ENCODE measurements at places on chromosomes 6 and 20.

- DNase-seq: no peak
Observed at GRCh38 chr6:54404791-54405190, 96.5 kb downstream of the TINAG start.

- DNase-seq: no peak
Observed at GRCh38 chr6:109456111-109456583, 575 bp upstream of the MICAL1 start.

GRCh38 chr6:26380256-26380655 lies 2.7 kb upstream of the BTN2A2 start:
- no peak for DNase-seq

GRCh38 chr6:3410385-3411360 lies 46.2 kb downstream of the SLC22A23 start:
- DNase-seq: peak; percentile 61

DNA sequence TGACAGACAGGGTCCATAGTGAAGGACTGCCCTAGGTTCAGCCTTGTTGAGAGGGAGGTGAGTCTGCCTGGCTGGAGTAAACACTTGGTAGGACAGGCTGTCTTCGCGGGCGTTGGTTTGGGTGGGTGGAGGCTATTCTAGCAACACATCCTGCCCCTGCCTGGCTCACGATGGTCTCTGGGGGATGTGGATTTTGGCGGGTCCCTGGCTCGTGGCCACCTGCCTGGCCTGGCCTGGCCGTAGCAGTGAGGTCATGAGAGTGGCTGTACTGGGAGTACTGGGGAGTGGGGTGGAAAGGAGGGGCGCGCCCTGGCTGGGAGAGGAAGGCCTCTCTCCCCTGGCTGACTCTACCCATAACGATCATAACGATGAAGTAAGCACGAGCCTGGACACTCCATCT lies 30.2 kb upstream of the MRPS18A start:
- peak; percentile 90 for DNase-seq

GRCh38 chr6:118980063-118980462 lies 45.1 kb upstream of the MCM9 start:
- peak; percentile 61 for DNase-seq

DNA sequence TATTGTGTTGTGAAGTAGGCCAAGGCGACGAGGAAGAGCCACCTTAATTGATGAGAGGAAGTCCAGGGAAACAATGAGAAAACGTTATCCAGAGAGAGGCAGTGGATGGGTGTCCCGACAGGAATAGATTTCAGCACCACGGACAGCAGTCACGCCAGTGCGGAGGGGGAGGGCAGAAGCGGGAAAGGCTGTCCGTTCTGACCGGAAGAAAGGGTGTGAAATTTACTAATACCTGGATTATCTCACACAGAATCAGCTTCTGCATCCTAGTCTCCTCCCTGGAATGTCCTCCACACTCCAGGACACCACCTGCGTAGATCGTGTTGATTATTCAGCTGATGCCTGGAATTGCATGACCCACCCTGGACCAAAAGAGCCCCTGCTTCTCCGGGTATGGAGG lies 7.4 kb upstream of the BPIFA3 start:
- DNase-seq: peak; percentile 61

GRCh38 chr6:45946352-45946751 lies 69.3 kb downstream of the CLIC5 start:
- peak; percentile 62 for DNase-seq

DNA sequence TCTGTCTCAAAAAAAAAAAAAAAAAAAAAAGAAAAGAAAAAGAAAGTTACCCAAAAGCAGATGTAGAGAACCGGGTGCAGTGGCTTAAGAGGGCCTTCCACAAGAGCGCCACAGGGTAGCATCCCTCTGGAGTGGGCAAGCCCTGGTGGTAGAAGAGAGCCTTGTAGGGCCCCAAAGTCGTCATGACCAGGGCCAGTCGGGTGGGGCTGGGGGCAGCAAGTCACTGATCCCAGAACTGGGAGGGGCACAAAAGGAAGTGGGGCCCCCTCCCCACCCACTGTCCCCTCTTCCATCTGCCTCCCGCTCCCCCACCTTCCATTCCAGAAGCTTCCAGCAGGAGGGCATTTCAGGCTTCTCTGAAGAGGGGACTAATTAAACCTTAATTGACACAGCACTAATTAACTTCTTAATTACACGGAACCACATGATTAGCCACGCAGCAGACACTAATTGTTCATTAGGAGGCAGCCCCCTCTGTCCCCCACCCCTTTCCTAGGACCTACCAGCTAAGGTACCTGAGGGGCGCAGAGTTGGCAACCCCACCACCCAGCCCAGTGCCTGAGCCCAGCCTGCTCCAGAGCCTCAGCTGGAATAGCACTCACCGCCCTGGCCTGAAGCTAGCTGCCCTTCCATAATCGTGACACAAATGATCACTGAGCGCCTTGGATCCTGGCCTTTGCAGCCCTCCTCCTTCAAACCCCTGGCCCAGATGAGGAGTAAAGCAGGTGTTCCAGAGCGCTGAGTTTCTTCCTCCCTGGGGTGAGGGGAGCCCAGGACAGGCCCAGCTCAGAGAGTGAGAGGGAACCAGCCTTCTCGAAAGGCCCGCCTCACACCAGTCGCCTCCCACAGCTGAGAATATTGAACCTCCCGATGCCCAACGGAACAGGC lies 34.8 kb downstream of the MDFI start:
- peak; percentile 11 for DNase-seq

DNA sequence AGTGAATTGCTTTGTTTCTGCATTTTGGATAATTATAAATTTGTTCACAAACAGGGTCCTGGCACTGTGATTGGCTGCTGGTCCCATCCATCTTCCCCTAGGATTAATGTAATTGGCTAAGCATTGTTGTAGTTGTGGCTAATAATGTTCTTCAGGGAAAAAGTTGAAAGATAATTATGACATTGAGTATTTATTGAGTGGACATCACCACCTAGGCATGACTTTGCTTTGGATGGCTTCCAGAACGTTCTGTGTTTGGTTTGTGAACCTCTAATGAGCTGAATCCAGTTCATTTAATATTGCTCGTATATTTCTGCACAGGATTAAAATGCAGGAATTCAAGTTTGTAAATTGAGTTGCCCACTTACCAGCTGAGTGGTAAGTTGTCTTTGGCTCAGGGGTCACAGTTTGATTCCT lies 55.1 kb downstream of the ARID1B start:
- DNase-seq: peak; percentile 36

DNA sequence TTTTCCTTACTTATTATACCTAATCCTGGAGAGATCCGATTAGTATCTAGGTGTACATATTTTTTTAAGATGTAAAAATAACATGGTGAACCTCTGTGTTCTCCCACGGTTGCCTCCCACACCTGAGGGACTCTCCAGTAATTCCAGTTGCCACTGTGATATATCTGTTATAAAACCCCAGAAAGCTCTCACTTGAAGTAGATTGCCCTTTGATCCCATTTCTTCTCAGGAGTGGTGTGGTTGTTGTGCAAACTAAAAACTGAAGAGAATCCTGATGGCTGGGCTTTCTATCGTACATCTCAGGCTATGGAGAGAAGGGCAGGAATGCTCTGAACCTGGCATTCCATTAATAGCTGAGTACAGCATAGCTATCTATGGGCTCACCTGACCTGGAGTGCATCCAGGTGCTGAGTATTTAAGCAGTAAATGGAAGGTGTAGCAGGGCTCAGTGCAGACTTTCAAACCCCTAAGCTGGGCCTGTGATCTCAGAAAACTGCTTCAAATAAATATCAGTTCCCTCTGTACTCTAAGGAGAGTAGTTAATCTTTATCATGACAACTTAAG lies 41.0 kb downstream of the VGLL2 start:
- DNase-seq: no peak

DNA sequence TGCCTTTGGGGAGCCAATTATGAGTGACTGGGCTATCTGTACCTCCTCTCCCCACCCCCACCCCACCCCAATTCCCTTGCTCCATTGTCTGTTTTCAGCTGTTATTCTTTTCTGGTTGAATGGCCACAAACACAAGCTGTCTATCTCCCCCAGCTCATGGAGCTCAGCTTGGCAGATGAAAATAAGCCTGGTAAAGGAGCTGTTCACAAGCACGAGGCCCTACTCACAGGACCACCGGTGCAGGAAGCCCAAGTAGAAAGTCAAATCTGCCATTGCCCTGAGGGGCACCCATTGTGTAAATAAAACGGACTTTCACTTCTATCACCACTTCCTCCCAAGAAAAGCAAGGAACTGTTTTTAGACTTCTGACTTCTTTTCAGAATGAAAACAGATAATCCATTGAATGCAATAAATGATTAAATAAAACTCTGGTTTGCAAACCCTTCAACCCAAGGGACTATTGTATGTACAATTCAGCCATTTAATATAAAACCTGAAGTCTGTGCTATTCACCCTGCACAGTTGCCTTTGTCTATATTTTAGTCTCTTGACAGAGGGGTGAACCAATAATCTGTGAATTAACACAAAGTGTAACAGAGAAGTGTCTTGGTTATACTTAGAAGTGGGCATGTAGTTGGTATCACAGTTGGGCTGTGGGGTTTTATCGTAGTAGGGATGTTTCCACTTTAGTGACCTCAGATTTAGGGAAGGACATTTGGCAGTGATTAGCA lies 27.7 kb downstream of the RIPOR2 start:
- DNase-seq: no peak

- DNase-seq: no peak
Observed at GRCh38 chr6:11236076-11236750, 3.7 kb upstream of the NEDD9 start.

- DNase-seq: no peak
Observed at GRCh38 chr6:112176175-112176574, 78.2 kb downstream of the LAMA4 start.

- no peak for DNase-seq
Observed at GRCh38 chr6:156919370-156919769, 142.2 kb downstream of the ARID1B start.

DNA sequence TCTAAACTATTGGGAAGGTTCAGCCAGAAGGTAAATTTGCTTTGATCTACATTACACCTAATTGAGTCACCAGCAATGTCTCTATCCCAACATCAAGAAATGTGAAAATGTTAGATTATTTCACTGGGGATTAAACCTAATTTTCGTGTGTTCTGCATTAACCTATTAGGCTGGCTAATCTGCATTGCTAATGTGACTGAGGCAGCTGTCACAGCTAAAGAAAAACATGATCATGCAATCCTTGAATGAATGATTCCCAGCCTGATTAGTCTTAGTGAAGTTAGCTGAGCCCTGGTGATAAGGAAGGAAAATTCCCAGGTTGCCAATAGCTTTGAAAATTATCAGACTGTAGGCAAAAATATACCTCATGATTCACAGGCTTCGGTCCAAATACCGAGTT lies 135.3 kb downstream of the LINC00237 start:
- DNase-seq: no peak

DNA sequence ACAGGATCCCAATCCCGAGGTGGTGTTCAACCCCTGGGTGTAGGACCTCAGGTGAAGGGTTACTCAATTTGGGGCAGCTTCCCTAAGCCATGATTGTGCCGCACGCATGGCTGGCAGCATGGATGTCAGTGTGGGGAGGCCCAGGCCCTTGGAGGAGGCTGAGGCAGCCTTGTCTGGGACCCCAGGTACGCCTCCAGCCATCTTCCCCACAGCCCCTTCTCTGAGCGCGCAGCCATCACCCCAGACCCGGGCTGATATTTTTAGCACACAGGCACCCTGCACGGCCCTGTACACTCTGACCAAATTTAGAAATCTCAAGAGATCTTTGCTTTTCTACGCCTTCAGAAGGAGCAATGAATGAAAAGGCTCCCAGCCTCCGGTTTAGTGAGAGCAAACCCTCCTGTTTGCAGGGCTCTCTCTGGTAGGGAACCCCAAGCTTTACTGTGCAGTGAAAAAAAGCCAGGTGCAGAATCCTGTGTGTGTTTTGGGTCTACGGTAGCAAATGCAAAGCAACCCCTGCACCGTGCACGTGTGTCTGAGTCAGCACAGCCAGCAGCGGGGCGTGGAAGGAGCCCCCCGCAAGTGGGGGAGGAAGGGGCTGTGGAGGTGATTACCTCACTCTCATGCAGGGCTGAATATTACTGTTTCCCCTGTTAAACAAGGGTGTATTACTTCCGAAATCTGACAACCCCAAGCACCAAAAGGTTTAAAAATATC lies 44.3 kb downstream of the CTCFL start:
- DNase-seq: no peak

DNA sequence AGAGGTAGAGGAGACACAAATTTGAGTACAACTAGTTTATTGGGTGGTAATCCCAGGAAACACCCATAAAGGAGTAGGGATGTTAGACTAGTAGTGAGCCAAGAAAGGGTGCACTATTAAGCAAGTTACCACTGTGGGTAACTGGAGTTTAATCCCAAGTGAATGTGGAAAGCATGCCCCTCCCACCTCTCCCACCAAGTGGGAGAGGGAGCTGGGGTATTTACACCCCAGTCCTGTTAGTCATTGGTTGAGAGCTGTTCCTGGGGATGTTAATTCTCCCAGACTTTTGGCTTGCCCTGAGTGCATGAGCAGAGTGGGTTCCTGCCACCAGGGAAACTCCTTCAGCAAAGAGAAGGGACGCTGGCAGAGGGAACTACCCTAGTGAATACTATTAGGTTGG lies 49.2 kb upstream of the ZFP64 start:
- no peak for DNase-seq

GRCh38 chr6:170522565-170523183 lies 30.4 kb downstream of the PSMB1 start:
- DNase-seq: no peak

GRCh38 chr20:10448270-10449156 lies 13.4 kb downstream of the SLX4IP start:
- DNase-seq: no peak

- DNase-seq: no peak
Observed at GRCh38 chr20:62362590-62362940, 4.5 kb downstream of the LAMA5 start.

GRCh38 chr6:86959656-86960055 lies 22.3 kb downstream of the HTR1E start:
- no peak for DNase-seq

DNA sequence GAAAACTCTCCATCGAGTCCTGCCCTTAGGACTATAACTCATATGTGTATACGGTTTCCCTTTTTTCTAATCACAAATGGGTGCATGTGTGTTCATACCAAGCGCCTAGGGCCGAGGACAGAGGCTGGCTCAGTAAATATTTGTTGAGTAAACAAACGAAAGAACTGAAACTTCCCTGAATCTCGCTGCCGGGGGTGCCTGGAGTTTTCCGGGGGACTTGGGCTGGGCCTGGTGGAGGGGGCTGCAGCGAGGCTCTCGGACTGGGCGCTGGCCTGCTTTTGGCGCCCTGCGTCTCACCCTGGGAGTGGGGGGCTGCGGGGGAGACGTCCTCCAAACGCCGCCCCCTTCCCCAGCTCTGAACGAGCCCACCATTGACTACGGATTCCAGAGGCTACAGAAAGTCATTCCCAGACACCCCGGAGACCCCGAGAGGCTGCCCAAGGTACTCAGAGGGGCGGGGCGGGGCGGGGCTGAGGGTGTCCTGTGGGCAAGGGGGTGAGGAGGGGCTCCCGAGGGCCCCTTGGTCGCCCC lies 49.0 kb downstream of the CPXM1 start:
- no peak for DNase-seq

DNA sequence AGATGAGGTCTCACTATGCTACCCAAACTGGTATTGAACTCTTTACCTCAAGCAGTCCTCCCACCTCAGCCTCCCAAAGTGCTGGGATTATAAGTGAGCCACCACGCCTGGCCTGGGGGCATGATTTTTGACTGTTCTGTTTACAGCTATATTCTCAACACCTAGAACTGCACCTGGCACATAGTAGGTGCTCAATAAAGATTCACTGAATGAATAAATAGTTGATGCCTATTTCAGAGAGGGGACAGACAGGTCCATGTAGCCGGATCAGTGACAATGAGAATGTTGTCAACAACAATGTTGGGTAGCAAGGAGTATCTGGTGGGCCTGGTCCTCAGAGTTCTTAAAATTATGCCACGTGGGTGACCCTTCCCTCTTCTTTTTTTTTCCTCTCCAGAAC lies 8.9 kb downstream of the TRAF3IP2 start:
- no peak for DNase-seq
